ENCODE measurements at places on chromosomes 4 and X.

DNA sequence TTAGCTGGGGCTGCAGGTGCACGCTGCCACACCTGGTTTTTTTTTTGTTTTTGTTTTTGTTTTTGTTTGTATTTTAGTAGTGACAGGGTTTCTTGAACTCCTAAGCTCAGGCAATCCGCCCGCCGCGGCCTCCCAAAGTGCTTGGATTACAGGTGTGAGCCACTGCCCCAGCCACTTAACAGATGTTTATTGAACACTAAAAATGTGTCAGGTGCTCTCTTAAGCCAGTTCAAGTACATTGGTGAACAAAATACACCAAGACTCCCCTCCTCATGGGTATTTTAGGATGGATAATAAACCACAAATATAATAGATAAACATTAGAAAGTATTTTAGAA, 69.9 kb downstream of the TRAPPC11 start:
- DNase-seq = no peak

DNA sequence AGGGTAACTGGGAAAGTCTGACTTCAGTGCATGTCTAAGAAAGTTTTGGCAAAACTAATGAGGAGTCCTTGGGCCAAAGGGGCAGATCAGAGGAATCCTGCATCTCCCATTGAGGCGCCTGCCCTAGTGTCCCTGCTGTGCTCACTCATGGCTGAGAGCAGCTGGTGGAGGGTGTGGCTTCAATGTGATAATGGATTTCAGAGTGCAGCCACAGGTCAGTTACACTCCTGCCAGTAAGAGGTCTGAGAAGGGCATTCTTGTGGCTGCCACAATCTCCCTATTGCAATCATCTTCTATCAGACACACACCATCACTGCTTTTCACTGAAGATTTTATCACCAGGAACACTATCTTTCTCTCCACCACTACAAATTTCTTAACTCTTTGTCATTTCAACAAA, 457.1 kb downstream of the MID1IP1 start:
- DNase-seq = no peak

DNA sequence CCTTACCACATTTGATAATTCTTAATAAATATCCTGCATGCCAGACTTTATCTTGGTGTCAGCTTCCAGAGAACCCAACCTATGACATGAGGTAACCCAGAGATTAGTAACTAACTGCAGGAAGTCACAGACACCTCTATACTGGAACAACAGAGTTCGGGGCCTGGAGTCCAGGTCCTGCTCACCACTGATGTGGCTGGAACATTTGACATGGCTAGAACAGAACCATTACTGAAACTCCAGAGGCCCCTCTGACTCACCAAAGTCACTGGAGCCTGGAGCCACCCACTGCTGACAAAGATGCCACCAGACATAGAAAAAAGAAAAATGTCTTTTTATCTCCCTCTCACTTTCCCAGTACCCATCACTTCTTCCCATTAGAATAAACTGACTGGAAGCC, 403.7 kb downstream of the MID1IP1 start:
- no peak for DNase-seq

DNA sequence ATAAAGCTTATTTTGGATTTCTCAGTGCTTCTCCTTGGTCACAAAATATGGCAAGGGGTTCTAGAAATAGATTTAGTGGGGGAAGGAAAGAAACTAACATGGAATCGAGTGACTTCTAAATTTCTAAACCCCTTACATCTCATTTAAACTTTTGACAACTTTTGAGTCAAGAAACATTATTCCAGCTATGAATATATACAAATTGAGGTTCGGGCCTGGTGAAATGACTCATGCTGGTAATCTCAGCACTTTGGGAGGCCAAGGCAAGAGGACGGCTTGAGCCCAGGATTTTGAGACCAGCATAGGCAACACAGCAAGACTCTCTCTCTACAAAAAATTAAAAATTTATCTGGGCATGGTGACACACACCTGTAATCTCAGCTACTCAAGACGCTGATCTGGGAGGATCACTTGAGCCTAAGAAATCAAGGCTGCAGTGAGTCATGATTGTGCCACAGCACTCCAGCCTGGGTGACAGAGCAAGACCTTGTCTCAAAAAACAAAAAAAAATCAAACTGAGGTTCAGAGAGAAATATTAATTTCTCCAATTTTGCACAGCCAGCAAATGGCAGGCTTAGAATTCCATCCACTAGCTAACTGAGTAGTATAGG, 99.8 kb downstream of the ANXA3 start:
- no peak for DNase-seq

- DNase-seq = no peak
These were observed 43.3 kb upstream of the GALNT7 start for GRCh38 chr4:173125216-173125812.

All from CD4-positive, alpha-beta T cell treated with Interleukin-15 for 4 hours (primary cell).